ENCODE measurements at places on chromosomes 1 and 21. TPM values are rescaled to one million over a fixed set of nuclear protein-coding genes. Genes with fewer than 3 reads are reported as not detected.
A peak's percentile ranks its signal among the peaks of the same experiment; 100 is the strongest.

- no peak overlapping the region for H3K27ac ChIP-seq
- no peaks in the 10 kb centered on the region for H3K4me1 ChIP-seq
- peaks cover 2% of the 10 kb centered on the region for H3K36me3 ChIP-seq
- no peak overlapping the region for H3K4me3 ChIP-seq
Observed at GRCh38 chr1:90133133-90133532, 138.2 kb downstream of the ZNF326 start.

DNA sequence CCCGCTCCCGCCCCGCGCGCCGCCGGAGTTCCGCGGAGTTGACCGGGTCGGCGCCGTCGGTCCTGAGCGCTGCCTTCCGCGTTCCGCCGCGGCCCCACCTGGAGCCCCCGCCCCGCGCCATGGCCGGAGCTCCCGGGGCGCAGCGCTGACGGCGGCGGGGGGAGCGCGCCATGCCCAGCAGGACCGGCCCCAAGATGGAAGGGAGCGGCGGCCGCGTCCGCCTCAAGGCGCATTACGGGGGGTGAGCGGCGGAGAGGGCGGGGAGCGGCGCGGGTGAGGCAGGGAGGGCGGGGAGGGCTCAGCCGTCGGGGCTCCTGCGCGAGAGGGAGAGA lies 216 bp downstream of the PRKCZ start:
- no peak for DNase-seq
- H3K4me3 ChIP-seq: peak overlapping the region; percentile 77
- peaks cover 9% of the 10 kb centered on the region for H3K4me1 ChIP-seq
- peaks cover 5% of the 10 kb centered on the region for H3K27me3 ChIP-seq
- H3K27ac ChIP-seq: no peak overlapping the region
- peaks cover 2% of the 10 kb centered on the region for H3K36me3 ChIP-seq

GRCh38 chr1:220441211-220441610 lies 86.7 kb upstream of the MARK1 start:
- H3K36me3 ChIP-seq: peaks cover 8% of the 10 kb centered on the region
- no peak for DNase-seq
- no peak overlapping the region for H3K4me3 ChIP-seq
- peaks cover 3% of the 10 kb centered on the region for H3K27me3 ChIP-seq
- H3K27ac ChIP-seq: no peak overlapping the region
- H3K4me1 ChIP-seq: peaks cover 4% of the 10 kb centered on the region

- peak overlapping the region; percentile 54 for H3K4me3 ChIP-seq
- peaks cover 8% of the 10 kb centered on the region for H3K36me3 ChIP-seq
- H3K4me1 ChIP-seq: peaks cover 55% of the 10 kb centered on the region
- H3K27me3 ChIP-seq: peaks cover 4% of the 10 kb centered on the region
- peak overlapping the region; percentile 97 for H3K27ac ChIP-seq
Observed at GRCh38 chr1:58573705-58574591, 3.1 kb downstream of the TACSTD2 start.

- peaks cover 29% of the 10 kb centered on the region for H3K36me3 ChIP-seq
- DNase-seq: no peak
- H3K4me3 ChIP-seq: no peak overlapping the region
- no peaks in the 10 kb centered on the region for H3K4me1 ChIP-seq
- no peaks in the 10 kb centered on the region for H3K27me3 ChIP-seq
Observed at GRCh38 chr1:94490556-94490955, 51.0 kb downstream of the F3 start.

- H3K4me3 ChIP-seq: no peak overlapping the region
- no peak overlapping the region for H3K27ac ChIP-seq
- H3K36me3 ChIP-seq: no peaks in the 10 kb centered on the region
- DNase-seq: no peak
Observed at GRCh38 chr1:184033711-184034167, 3.8 kb downstream of the COLGALT2 start.

GRCh38 chr1:108801101-108801500 lies 54.6 kb downstream of the STXBP3 start:
- H3K27me3 ChIP-seq: no peaks in the 10 kb centered on the region
- H3K27ac ChIP-seq: no peak overlapping the region
- no peak for DNase-seq
- peaks cover 20% of the 10 kb centered on the region for H3K36me3 ChIP-seq

- no peak overlapping the region for H3K4me3 ChIP-seq
- peaks cover 6% of the 10 kb centered on the region for H3K4me1 ChIP-seq
- DNase-seq: no peak
- no peak overlapping the region for H3K27ac ChIP-seq
- H3K36me3 ChIP-seq: peaks cover 14% of the 10 kb centered on the region
- H3K27me3 ChIP-seq: no peaks in the 10 kb centered on the region
Observed at GRCh38 chr1:236468625-236469024, 55.2 kb upstream of the LGALS8 start.

DNA sequence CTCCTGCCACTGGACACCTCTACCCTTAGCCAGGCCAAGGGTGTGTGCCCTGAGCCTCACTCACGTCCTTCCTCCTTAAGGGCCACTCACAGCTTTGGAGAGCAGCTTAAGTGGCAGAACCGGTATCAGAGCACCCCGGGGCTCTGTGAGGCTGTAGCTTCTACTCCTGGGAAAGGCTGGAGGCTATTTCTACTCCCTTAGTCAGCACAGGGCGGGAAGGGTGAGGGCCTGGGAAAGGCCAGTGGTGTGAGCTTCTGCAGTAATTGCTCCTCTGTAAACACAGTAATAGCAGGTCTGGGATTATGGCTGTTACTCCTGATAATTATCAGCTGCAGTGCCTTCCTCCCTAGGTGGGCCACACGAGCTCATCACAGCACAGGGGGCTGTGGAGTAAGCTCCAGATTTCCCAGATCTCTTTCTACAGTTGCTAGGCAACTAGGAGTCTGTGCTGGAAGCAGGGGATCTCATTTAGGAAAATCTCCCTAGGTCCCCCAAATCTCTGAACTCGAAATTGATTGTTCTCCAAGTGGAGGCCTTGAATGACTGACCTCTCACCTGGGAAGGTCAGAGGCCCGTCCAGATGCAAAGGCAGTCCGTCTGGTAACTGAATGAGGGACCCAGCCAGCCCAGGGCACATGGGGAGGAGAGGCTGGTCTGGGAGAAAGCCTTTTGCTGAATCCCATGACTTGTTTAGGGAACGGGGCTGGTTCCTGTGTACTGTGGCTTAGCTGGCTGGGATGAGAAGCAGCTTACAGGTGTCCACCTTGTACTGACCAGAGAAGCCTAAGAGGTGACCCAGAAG lies 29.3 kb downstream of the IER5 start:
- peaks cover 26% of the 10 kb centered on the region for H3K4me1 ChIP-seq
- peak overlapping the region; percentile 71 for H3K27ac ChIP-seq
- no peaks in the 10 kb centered on the region for H3K36me3 ChIP-seq
- H3K27me3 ChIP-seq: peaks cover 14% of the 10 kb centered on the region

- DNase-seq: no peak
- no peaks in the 10 kb centered on the region for H3K36me3 ChIP-seq
- H3K4me3 ChIP-seq: no peak overlapping the region
- no peak overlapping the region for H3K27ac ChIP-seq
Observed at GRCh38 chr1:50252196-50252595, 143.5 kb downstream of the ELAVL4 start.

GRCh38 chr1:97920276-97920831 lies 480 bp downstream of the DPYD start:
- no peaks in the 10 kb centered on the region for H3K36me3 ChIP-seq
- H3K4me1 ChIP-seq: peaks cover 23% of the 10 kb centered on the region
- peak overlapping the region; percentile 92 for H3K4me3 ChIP-seq
- no peaks in the 10 kb centered on the region for H3K27me3 ChIP-seq
- peak overlapping the region; percentile 94 for H3K27ac ChIP-seq

DNA sequence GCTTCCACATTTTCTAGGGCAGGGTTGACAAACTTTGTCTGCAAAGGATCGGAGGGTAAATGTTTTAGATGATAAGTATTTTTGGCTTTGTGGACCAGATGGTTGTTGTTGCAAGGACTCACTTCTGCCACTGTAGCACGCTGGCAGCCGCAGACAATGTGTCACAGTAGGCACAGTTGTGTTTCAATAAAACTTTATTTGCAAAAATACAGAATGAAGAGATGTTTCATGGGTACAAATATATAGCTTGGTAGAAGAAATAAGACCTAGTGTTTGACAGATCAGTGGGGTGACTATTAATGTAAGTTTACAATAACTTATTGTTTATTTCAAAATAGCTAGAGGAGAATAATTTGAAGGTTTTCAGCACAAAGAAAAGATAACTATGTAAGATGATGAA lies 127.8 kb downstream of the GRIK3 start:
- no peaks in the 10 kb centered on the region for H3K36me3 ChIP-seq
- H3K27ac ChIP-seq: no peak overlapping the region
- H3K4me3 ChIP-seq: no peak overlapping the region
- H3K27me3 ChIP-seq: peaks cover 13% of the 10 kb centered on the region
- no peak for DNase-seq

The ARHGAP30 gene
- total RNA-seq: 0.20 TPM

The CGN gene
- total RNA-seq: 128 TPM

The COP1 gene
- 58.1 TPM for total RNA-seq

The CAP1 gene
- total RNA-seq: 179 TPM

The CELA2A gene
- not detected for total RNA-seq

Data from progenitor cell of endocrine pancreas (in vitro differentiated cells).